ENCODE measurements at places on chromosomes 12 and 14.

DNA sequence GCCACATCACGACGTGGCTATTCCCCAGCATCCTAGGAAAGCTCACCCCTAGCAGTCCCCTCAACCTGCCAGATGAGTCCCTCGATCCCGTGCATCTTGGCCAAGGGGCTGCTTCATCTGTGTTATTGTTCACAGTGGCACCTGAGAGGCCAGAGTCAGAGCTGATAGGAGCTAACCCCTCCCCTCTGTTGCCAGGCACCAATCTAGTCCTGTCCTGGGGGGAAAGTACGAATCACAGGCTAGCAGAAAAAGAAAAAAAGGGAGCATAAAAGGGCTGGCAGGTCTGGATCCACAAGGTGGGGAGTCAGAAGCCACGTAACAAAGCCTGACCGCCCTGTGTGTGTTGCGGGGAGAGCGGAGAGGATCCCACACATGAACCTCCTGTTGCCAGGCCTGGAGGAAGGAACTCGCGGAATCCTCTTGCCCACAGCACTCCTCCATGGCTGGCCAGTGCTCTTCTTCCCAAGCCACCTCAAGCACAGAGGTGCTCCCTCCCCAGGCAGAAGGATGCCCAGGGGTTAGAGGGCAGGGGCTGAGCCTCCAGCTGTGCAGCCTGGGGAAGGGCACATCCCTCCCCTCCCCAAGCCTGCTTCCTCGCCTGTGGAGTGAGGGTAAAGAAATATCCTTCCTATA, 91.8 kb downstream of the ITPK1 start:
- H3K27me3 ChIP-seq, result no peaks in the 10 kb centered on the region
- peak; percentile 12 for DNase-seq
- peaks cover 2% of the 10 kb centered on the region for H3K36me3 ChIP-seq
- H3K4me3 ChIP-seq, result no peak overlapping the region
- H3K27ac ChIP-seq, result no peak overlapping the region
- peaks cover 8% of the 10 kb centered on the region for H3K4me1 ChIP-seq

GRCh38 chr12:124518051-124518932, 49.1 kb downstream of the NCOR2 start:
- H3K4me3 ChIP-seq, result no peak overlapping the region
- no peak overlapping the region for H3K27ac ChIP-seq
- peaks cover 9% of the 10 kb centered on the region for H3K36me3 ChIP-seq
- no peak for DNase-seq
- no peaks in the 10 kb centered on the region for H3K27me3 ChIP-seq

DNA sequence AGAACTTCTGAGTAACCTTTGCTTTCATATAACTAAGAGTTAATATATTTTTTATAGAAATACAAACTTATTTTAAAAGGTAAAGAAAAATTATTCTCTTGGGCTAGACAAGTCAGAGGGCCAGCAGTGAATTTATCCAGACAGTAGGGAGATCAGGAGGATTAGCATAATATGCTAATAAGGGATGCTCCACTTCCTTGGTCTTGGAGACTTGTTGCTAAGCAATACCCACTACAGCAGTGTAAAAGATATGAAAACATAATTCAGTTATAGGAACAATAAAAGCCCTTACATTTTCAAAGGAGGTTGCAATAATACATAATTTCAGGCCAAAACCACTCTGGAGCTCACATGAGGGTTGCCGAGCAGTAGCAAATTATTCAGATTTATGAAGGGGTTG, 615.6 kb downstream of the KCNH5 start:
- no peak overlapping the region for H3K27ac ChIP-seq
- no peak for DNase-seq
- H3K36me3 ChIP-seq, result no peaks in the 10 kb centered on the region
- no peaks in the 10 kb centered on the region for H3K27me3 ChIP-seq

DNA sequence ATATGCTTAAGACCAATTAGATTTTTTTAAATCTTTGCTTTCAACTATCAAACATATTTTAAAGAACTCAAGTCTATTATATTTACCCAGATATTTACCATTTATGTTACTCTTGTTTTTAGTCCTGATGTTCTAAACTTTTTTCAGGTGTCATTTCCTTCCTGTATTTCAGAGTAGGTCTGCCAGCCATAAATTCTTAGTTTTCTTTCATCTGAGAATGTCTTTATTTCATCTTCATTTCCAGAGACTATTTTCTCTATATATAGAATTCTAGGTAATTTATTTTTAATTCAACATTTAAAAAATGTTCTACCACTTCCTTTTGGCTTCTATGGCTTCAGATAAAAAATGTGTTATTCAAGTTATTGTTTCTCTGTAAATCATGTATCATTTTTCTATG, 218.2 kb upstream of the AMIGO2 start:
- peaks cover 57% of the 10 kb centered on the region for H3K4me1 ChIP-seq
- no peak for DNase-seq
- H3K27ac ChIP-seq, result peak overlapping the region; percentile 91
- peaks cover 18% of the 10 kb centered on the region for H3K36me3 ChIP-seq
- no peaks in the 10 kb centered on the region for H3K27me3 ChIP-seq

DNA sequence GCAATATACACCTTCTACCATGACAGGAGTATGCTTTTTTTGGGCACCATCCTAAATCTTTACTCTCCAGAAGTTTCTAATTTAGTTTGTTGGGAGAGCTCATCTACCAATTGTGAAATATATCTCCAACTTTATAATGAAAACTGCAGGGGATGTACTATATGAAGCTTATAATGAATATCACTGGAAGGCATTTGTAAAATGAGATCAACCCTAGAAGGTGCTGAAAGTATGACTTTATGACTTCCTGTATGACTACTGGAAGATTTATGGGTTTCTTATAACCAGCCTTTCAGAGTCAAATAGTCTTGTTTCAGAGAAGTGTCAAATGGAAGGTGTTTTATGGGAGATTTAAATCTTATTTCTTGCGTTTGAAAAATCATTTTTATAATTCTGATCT, 122.9 kb downstream of the MYRFL start:
- H3K36me3 ChIP-seq, result no peaks in the 10 kb centered on the region
- no peaks in the 10 kb centered on the region for H3K4me1 ChIP-seq
- peaks cover 2% of the 10 kb centered on the region for H3K27me3 ChIP-seq
- no peak for DNase-seq
- no peak overlapping the region for H3K4me3 ChIP-seq

DNA sequence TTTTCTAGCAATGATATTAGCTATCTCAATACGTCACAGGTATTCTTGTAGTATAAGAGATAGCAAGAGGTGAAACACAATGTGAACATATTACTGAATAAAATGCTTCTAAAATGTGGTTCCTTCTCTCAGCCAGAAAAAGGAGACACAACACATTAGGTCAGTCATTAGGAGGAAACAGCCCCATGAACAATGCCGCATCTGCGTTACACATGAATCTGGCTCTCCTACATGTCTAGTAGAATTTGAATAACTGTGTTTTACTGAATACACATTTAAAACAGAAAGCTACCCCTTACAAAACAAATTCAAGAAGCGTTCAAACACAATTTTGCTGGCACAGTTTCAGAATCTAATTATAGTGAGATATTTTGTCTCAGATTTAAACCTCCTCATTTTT, 51.6 kb downstream of the EFCAB11 start:
- no peaks in the 10 kb centered on the region for H3K36me3 ChIP-seq
- no peak overlapping the region for H3K4me3 ChIP-seq
- DNase-seq, result no peak
- H3K27me3 ChIP-seq, result peaks cover 19% of the 10 kb centered on the region
- H3K27ac ChIP-seq, result no peak overlapping the region

DNA sequence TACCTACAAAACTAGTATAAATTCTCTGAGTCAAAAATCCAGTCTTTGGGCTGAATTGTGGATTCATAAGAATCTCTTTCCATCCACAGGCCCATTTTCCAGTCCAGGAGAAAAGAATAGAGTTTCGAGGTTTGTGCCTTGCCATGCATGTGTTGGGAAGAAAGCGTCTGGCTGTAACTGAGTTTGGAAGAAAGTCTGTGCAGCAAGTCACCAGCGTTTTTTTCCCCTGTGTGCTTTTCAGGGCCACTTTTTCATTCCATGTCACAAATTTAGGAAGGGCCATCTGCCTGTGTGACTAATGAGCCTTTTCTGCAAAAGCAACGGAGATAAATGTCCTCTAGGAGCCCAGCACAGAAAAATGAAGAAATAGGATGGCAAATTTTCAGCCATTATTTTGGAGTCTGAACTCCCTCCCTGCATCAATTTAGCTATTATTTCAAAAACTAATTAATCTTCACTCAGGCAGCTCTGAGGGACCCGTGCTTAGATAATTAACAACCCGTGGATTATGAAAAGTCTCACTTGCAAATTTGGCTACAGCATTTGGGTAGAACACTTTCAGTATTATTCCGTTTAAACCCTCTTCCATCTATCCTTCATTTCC, 261.5 kb downstream of the SUDS3 start:
- no peaks in the 10 kb centered on the region for H3K36me3 ChIP-seq
- no peak overlapping the region for H3K27ac ChIP-seq
- H3K27me3 ChIP-seq, result no peaks in the 10 kb centered on the region

- no peak for DNase-seq
- peaks cover 5% of the 10 kb centered on the region for H3K27me3 ChIP-seq
- no peak overlapping the region for H3K4me3 ChIP-seq
- peaks cover 2% of the 10 kb centered on the region for H3K4me1 ChIP-seq
- no peak overlapping the region for H3K27ac ChIP-seq
Measured at GRCh38 chr14:95193081-95193480, 35.8 kb upstream of the DICER1 start.

- H3K4me1 ChIP-seq, result no peaks in the 10 kb centered on the region
- no peaks in the 10 kb centered on the region for H3K27me3 ChIP-seq
- no peak for DNase-seq
- no peaks in the 10 kb centered on the region for H3K36me3 ChIP-seq
Measured at GRCh38 chr12:46489951-46490388, 117.4 kb upstream of the SLC38A2 start.

DNA sequence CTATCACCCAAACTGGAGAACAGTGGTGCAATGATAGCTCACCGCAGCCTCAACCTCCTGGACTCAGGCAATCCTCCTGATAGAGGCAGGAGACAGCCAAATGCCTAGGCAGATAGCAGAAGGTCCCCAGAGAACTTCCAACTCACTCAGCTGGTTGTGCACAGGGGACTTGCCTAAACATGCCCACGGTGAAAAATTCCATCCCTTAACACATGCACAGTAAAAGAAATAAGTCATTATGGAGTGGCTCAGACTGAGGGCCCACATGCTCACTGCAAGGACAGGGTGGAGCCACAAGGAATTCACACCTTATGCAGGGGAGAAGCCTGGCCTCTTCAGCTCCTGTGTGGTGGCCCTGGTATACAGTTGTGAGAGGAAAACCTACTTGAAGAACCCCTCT, 525.8 kb upstream of the ATP2B1 start:
- H3K27me3 ChIP-seq, result peaks cover 5% of the 10 kb centered on the region
- no peak overlapping the region for H3K27ac ChIP-seq
- no peaks in the 10 kb centered on the region for H3K4me1 ChIP-seq
- no peaks in the 10 kb centered on the region for H3K36me3 ChIP-seq

DNA sequence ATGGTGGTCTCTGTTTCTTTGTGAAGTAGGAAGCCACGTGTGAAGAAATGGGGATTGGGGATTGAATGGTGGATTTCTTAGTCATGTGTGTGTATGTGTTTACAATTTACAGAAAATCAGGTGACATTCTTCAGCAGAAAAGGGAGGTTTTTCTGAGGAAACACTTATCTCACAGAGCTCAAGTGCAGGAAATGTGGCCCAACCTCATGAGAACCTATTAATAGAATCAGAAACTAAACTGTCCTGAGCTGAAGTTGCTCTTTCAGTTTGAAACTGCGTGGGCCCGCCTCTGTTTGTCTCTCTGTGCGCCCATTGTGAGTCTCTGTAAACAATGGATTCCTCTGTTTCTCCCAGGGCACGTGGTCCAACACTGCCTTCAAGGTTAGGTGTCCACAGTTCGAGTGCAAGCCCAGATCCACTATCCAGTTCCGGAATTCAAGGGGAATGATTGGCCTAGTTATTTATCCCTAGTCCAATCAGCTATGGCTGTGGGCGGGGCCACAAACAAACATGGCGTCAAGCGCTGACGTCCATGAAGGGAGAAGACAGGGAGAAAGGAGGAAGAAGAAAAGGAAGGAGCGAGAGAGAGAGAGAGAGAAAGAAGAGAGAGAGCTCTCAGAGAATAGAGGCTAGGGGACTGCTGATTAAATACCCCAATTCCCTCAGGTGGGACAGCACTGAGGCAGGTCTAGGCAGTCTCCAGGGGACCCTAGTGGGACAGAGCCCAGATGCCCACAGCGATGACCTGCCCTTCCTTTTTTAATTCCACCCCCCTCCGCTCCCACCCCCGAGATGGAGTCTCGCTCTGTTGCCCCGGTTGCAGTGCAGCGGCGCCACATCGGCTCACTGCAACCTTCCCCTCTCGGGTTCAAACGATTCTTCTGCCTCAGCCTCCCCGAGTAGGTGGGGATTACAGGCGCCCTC, 31.4 kb upstream of the C12orf76 start:
- peak; percentile 83 for DNase-seq
- peak overlapping the region; percentile 94 for H3K27ac ChIP-seq
- H3K4me1 ChIP-seq, result peaks cover 30% of the 10 kb centered on the region
- peak overlapping the region; percentile 57 for H3K4me3 ChIP-seq
- no peaks in the 10 kb centered on the region for H3K27me3 ChIP-seq
- peaks cover 3% of the 10 kb centered on the region for H3K36me3 ChIP-seq

DNA sequence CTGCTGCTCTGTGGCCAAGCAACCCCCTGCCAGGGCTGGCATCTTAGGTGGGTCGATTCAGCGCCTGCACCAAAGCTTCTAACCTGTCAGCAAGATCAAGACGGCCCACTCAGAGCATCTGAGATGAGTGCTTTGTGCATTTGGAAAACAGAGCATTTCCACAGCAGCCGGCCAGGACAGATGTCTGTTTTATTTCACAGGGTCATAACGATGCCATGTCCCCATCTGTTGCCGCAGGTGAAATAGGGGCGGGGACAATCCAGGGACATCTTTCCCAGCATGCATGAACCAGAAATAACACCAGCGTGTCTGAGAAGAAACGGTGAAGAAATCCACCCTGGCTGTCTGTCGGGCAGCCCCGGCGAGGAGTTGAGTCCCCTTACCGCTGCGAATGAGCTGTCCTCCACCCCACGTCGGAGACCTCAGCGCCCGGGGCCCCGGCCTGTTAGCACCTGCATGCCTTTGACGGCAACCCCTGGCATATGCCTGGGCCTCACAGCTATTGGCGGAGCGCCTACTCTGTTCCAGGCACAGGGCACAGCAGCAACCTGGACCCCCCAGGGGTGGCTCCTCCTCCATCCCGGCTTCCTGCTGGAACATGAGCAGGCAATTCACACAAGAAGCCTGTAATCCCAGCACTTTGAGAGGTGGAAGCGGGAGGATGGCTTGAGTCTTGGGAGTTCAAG, 30.6 kb upstream of the ULK1 start:
- H3K36me3 ChIP-seq, result no peaks in the 10 kb centered on the region
- no peaks in the 10 kb centered on the region for H3K27me3 ChIP-seq
- H3K4me1 ChIP-seq, result peaks cover 2% of the 10 kb centered on the region
- H3K4me3 ChIP-seq, result no peak overlapping the region

DNA sequence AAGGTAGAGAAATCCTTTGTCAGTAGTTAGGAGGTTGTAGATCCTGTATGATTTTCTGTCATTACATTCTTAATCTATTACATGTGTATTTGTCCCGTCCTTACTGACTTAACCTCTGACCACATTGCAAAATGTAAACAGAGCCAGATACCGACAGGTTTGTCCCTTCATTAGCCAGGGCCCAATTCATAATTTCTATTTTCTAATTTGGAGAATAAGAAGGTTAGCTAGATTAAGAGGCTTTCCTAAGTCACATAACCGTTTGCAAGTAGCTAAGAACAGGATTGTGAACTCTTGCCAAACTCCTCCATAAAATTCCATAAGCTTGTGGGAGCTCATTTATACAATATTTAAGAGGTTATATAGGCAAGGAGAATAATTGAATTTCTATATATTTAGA, 352.6 kb downstream of the RAD51B start:
- H3K4me1 ChIP-seq, result no peaks in the 10 kb centered on the region
- no peaks in the 10 kb centered on the region for H3K27me3 ChIP-seq
- no peak overlapping the region for H3K27ac ChIP-seq
- H3K4me3 ChIP-seq, result no peak overlapping the region
- DNase-seq, result no peak

Data from activated CD4-positive, alpha-beta T cell treated with anti-CD3 and anti-CD28 coated beads for 36 hours (primary cell).